ENCODE measurements at places on chromosomes 16 and 17. TPM values are rescaled to one million over a fixed set of nuclear protein-coding genes. Genes with fewer than 3 reads are reported as not detected.

Gene CRISPLD2
- total RNA-seq: 0.23 TPM

- H3K36me3 ChIP-seq: no peaks in the 10 kb centered on the region
- H3K4me1 ChIP-seq: peaks cover 51% of the 10 kb centered on the region
- H3K27me3 ChIP-seq: no peaks in the 10 kb centered on the region
- no peak overlapping the region for H3K4me3 ChIP-seq
- H3K27ac ChIP-seq: peak overlapping the region; percentile 23
- DNase-seq: no peak
These were observed 677 bp downstream of the P2RX1 start for GRCh38 chr17:3915581-3915994.

DNA sequence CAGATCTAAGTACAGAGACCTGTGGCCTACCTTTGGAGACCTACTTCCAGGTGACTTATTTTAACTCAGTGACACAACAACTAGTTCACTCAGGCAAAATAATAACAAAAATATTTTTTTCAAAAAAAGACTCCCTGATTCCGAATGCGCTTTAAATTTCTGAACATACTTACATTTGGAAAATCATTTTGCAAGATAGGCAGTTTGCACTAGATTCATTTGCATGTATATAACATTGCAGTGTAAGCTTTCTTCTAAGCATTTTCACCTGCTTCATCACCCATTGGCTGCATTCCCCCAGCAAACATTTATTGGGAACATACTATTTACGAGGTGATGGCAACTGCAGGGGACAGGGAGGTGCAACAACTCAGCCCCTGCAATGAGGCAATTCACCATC lies 166.8 kb downstream of the GRIN2A start:
- H3K4me1 ChIP-seq: no peaks in the 10 kb centered on the region
- DNase-seq: no peak
- no peak overlapping the region for H3K4me3 ChIP-seq
- H3K27me3 ChIP-seq: no peaks in the 10 kb centered on the region

GRCh38 chr16:87344931-87345631 lies 27.9 kb upstream of the C16orf95 start:
- peak overlapping the region; percentile 65 for H3K4me3 ChIP-seq
- H3K4me1 ChIP-seq: peaks cover 19% of the 10 kb centered on the region
- no peaks in the 10 kb centered on the region for H3K27me3 ChIP-seq
- H3K27ac ChIP-seq: peak overlapping the region; percentile 93
- DNase-seq: peak; percentile 72
- peaks cover 23% of the 10 kb centered on the region for H3K36me3 ChIP-seq

GRCh38 chr17:5122586-5123342 lies 6.9 kb downstream of the USP6 start:
- no peak overlapping the region for H3K27ac ChIP-seq
- H3K36me3 ChIP-seq: no peaks in the 10 kb centered on the region
- no peak overlapping the region for H3K4me3 ChIP-seq
- DNase-seq: no peak
- peaks cover 2% of the 10 kb centered on the region for H3K4me1 ChIP-seq

Data from activated CD4-positive, alpha-beta memory T cell treated with anti-CD3 and anti-CD28 coated beads, Interleukin-2, amount 10 ng/mL, durations not matched to agents 7 days and 5 days (primary cell).